BE2C (cell line): ENCODE measurements at places on chromosomes 1 and 21.

GRCh38 chr1:29689372-29690030, 453.2 kb downstream of the PTPRU start:
- DNase-seq, result peak; percentile 23

- peak; percentile 58 for DNase-seq
Measured at GRCh38 chr1:229714964-229715603, 89.0 kb downstream of the URB2 start.

DNA sequence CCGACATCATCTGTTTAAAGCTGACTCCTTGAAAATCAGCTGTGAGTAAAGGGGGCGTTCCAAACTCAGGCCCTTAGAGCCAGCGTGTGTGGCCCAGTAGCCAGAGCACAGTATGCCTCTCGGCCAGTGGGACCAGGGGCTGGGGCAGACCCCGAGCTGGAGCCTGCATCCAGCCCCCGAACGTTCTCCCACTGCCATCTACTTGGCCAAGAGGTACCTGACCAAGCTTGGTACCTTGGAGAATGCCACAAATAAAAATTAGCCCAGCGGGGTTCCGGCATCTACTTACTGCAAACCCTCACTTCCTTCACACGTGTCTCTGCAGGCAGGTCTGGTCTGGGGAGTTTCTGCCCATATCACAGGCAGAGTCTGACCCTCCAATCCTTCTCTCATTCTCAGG, 56.7 kb upstream of the COL6A2 start:
- no peak for DNase-seq

GRCh38 chr1:6351480-6352137, 42.0 kb downstream of the ACOT7 start:
- peak; percentile 67 for DNase-seq

DNA sequence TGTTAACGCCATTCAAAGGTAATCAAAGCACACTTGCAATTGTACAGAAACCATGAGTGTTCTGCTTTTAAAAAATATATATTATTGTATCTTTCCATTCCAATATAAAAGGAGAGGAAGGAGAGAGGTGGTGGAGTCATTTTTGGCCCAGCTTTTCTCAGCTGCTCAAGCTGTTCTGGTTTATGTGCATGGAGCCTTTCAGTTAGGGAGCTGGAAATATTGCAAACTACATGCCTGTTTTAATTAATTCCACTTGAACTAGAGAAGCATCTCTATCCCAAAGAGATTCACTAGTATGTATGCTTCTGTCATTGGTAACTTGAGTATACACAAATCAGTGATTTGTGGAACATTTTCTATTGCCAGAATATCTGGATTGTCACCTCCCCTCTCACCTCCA, 28.5 kb upstream of the C1orf105 start:
- no peak for DNase-seq

GRCh38 chr1:111989531-111990025, at the start of gene KCND3:
TSS of gene KCND3 (minus strand) at chr1:111989668.
- peak; percentile 45 for DNase-seq

DNA sequence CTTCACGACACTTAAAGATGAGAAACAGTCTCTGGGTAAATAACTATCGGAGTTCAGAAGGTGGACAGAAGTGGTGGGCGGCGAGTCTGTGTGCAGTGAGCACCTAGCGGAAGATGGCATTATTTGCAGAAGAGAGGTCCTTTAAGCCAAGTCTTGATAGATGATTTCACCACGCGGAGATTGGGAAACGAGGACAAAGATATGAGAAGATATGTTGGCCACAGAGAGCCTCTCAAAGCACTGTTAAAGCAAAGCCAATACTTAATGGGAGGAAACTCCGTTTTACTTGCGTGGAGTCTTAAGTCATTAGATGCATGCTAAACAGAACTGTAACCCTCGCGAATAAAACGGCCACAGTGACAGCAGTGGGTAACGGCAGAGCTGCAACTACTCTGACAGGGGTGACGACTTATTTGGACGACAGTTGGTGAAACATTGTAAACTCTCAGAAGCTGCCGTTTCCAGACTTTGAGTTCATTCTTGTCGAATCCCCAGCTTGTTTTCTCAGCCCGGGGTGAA, 577 bp upstream of the CEP350 start:
- DNase-seq, result peak; percentile 23

- no peak for DNase-seq
Measured at GRCh38 chr1:73953586-73953985, 244.4 kb downstream of the LRRIQ3 start.

GRCh38 chr1:202888531-202889360, at the start of gene RABIF:
TSS of gene RABIF (minus strand) at chr1:202889149. CDS start at chr1:202889098, 51 bp downstream.
- peak; percentile 98 for DNase-seq

DNA sequence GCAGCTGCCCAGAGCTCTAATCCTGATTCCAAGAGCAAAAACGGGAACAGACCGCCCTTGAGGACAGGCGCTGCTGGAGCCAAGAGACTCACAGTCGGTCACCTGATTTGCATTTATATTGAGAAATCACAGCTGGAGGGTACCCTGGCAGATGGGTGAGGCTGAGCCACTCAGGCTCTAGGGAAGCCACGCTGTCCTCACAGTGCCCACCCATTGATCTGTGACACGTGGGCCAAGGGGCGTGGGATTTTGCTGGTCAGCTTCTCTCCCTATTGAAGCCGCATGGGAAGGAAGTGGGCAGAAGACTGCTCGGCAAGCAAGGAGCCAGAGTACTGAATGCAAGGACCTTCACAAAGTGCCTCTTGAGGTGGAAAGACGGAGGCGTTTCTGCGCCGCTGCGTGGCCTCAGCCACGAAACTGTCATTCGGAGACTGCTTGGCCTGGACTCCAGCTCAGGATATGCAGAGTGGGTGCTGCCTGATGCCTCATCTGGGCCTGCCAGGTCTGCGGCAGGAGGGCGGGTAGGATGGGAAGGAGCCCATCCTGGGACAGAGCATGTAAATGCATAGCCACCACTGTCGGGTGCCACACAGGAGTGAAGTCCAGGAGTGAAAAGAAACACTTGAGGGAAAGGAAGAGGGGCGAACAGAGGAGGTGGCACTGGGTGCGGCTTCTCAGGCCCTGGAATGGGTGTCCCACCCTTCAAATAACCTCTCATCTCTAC, 139.8 kb downstream of the PGBD5 start:
- peak; percentile 3 for DNase-seq

GRCh38 chr1:160821627-160822026, 25.7 kb downstream of the LY9 start:
- DNase-seq, result peak; percentile 21

- DNase-seq, result no peak
Measured at GRCh38 chr1:82400521-82400920, 599.8 kb downstream of the ADGRL2 start.

DNA sequence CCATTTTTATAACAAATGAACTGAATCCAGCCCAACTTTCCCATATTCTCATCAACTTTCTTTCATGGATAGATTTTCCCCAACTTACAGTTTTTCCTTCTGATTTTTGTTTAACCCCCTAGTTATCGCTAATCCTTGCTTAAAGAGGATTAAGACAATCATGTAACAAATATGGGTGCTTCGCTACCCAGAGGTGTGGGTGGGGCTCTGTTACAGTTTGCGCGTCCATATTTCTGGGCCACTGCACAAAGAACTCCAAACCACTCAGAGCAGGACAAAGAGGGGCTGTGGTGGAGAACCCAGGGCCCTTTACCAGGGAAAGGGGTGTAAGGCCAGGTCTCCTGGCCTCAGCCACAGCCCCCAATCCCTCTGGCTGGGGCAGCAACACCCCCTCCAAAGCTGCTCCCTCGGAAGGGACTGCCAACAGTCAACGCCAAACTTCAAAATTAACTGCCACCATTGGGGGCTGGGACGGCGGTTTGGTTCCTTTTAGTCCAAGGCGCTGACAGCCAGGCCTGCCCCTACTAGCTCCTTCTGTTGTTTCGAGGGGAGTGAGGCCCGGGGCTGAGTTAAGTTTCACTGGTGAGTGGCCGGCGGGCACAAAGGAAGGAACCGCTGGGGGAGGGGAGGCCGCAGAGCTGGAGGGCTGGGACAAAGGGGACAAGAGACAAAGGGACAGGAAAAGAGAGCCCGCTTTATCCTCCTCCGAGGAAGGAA, 27.9 kb downstream of the SSBP3 start:
- DNase-seq, result no peak

DNA sequence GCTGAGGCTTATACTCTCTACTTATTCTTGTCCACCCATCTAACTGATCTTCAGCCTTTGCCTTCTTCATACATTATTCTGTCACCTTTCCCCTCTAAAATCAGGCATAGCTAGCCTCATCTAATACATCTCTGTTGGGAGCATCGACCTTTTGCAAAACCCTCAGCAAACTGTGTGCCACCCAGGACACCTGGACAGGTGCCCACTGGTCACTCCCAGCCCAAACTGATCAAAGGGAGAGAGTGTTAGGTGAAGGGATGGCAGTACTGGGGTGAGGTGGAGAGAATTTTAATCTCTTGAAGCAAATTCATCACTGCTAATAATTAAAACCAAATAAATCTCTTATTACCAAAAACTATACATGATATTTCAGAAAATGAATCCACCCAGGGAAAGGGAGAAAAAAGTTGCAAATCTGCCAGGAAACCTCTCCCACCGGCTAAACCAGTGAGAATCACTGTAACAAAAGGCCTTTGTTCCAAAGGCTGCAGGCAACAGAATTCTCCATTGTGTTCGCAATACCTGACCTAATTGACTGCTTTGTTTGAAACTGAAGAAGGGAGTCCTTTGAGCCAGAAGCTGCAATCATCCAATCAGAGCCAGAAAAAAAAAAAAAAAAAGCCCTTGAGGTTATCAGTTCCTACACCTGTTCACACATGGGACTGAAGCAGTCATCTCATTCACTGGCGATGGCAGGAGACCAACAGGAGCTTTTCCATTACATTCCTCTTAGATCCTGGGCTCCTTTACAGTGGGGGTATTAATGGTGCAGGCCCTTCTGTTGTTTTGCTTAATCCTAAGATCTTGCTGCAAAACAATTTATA, 172.6 kb downstream of the APP start:
- no peak for DNase-seq

- no peak for DNase-seq
Measured at GRCh38 chr1:9239622-9240401, 5.2 kb downstream of the H6PD start.

GRCh38 chr1:25105836-25106235, 126.5 kb downstream of the SYF2 start:
- no peak for DNase-seq

GRCh38 chr1:108016451-108016920, 51.5 kb upstream of the VAV3 start:
- peak; percentile 40 for DNase-seq

GRCh38 chr1:244052016-244052727, 1.1 kb downstream of the ZBTB18 start:
- peak; percentile 47 for DNase-seq

GRCh38 chr1:152392909-152393308, 21.2 kb downstream of the CRNN start:
- DNase-seq, result no peak

GRCh38 chr1:74328851-74329250, 93.7 kb downstream of the TNNI3K start:
- DNase-seq, result no peak

- no peak for DNase-seq
Measured at GRCh38 chr1:8395433-8395866, 77.5 kb downstream of the SLC45A1 start.

DNA sequence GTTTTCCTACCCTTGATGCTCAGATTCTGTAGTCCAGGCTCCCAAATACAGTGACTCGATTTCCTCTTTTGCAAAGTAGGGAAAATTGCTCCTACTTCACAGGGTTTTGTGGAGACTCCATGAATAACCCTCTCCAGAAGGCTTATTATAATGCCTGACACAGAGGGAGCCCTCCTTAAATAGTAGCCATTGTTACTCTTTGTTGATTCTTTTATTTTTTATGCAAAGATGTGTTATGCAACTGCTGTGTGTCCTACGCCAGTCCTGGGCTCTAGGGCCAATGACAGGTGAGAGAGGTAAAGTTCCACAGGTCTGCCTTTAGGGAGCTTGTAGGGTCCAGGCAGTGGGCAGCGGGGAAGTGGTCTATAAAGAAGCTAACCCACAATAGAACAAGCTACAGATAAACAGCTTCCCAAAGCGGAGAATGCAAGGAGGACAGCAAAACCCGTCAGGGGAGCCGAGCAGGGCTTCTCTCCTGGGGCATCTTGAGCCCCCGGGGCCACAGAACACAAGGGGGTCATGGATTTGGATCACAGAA, 1.5 kb downstream of the AADACL3 start:
- DNase-seq, result no peak

GRCh38 chr1:206778031-206778430, 5.7 kb upstream of the IL10 start:
- DNase-seq, result no peak

GRCh38 chr1:116478621-116479020, 92.2 kb downstream of the CD58 start:
- DNase-seq, result no peak

DNA sequence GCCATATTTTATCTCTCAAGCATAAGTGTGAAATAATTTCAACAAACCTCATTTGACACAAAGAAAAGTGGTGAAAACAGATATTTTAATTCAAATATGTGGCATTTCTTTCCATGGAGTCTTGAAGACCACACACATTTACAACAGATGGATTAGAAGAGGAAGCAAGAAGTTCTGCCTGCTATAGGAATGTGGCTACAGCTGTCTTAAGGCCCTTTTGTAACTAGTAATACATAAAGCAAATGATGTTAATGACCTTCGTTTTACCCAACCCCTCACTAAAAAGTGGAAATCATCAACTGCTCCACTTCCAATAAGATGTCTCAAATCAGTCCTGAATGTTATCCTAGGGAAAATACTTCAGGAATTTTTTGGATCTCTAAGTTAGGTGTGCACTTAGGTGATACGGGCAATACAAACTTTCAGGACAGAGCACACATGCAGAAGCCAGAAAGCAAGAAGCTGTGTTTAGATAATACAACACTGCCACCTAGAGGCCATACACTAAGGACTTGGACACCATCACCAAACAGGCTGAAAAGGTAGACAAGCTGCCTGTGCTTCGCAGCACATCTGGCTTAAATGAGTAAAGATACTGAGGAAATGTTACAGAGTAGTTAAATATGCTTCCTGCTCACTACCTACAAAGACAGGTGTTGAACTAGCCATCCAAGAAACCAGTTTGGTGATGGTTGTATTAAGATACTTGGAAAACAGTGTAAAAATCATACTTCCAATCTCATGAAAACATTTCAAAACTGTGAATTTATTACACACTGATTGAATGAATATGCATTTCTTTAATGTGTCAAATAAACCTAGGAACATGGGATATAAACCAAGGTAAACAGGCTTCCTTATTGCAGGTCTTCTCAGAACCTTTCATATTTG, 24.4 kb downstream of the RRAGC start:
- peak; percentile 45 for DNase-seq

- no peak for DNase-seq
Measured at GRCh38 chr1:9066945-9067807, 2.3 kb downstream of the SLC2A5 start.
